ENCODE measurements at places on chromosomes 5 and 9.

DNA sequence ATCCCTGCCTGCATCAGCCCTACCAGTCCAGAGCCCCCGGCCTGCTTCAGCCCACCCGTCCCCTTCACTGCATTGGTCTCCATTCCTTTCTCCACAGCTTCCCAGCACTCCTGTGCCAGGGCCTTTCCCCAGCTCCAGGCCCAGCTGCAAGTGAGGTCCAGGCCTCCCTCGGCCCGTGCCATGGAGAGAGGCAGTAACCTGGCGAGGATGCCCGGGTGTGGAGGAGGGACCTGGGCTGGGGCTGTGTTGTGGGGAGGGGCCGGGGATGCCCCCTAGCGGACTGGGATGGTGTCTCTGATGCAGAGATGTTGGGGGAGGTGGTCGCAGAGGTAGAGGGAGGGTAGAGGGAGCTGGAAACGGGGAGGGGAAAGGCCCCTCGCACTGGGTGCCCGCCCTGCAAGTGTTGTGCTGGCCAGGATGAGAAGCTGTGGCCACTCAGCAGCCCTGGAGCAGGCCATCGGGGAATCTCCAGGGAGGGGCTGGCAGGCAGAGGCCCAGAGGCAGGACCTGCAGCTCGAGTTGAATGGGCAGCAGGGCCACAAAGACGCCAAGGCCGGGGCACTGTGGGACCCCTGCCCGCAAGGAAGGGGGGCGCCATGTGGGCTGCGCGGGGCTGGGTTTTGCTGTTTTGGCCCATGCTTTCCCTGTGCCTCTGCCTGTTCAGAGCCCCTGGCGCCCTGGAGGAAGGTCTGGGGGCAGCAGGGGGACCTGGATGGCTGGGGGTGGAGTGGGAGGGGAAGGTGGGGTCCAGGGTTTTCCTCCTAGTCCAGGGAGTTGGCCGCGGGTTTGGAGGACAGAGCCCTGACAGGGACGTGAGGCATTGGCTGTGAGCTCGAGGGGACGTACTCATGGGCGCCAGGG lies 26.0 kb upstream of the NKD2 start:
- H3K27ac ChIP-seq = no peak overlapping the region
- no peak for DNase-seq
- H3K4me3 ChIP-seq = no peak overlapping the region
- no peaks in the 10 kb centered on the region for H3K4me1 ChIP-seq
- no peaks in the 10 kb centered on the region for H3K27me3 ChIP-seq

DNA sequence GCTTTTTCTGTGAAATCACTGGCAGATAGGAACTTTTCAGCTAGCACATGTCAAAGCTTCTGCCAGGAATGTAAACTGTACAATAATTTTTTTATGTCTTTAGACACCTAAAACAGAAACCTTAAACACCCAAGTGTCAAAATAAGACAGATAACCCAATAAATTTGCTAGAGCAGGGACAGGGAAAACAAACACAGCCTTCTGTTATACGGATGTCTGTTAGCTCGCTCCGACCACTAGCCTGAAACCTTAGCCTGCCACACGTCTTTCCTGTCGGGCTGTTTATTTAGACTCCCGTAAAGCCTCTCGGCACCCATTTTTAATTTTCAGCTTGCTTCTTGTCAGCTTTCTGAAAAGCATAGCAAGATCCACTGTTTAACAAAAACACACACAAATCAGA lies 355.4 kb upstream of the SLC24A2 start:
- H3K4me1 ChIP-seq = no peaks in the 10 kb centered on the region
- no peaks in the 10 kb centered on the region for H3K36me3 ChIP-seq

GRCh38 chr5:68343421-68343826 lies 127.9 kb downstream of the PIK3R1 start:
- H3K27me3 ChIP-seq = no peaks in the 10 kb centered on the region
- H3K36me3 ChIP-seq = no peaks in the 10 kb centered on the region
- H3K4me3 ChIP-seq = no peak overlapping the region
- no peaks in the 10 kb centered on the region for H3K4me1 ChIP-seq

DNA sequence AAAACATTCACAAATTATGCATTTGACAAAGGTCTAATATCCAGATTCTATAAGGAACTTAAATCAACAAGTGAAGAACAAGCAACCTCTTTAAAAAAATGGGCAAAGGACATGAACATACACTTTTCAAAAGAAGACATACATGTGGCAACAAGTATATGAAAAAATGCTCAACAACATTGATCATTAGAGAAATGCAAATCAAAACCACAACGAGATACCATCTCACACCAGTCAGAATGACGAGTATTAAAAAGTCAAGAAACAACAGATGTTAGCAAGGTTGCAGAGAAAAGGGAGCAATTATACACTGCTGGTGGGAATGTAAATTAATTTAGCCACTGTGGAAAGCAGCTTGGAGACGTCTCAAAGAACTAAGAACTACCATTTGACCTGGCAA lies 38.9 kb upstream of the TNFSF15 start:
- H3K27ac ChIP-seq = no peak overlapping the region
- H3K4me3 ChIP-seq = no peak overlapping the region
- H3K4me1 ChIP-seq = no peaks in the 10 kb centered on the region
- no peaks in the 10 kb centered on the region for H3K27me3 ChIP-seq
- no peak for DNase-seq
- H3K36me3 ChIP-seq = no peaks in the 10 kb centered on the region

- H3K27me3 ChIP-seq = no peaks in the 10 kb centered on the region
- DNase-seq = no peak
- H3K4me1 ChIP-seq = peaks cover 5% of the 10 kb centered on the region
- no peak overlapping the region for H3K4me3 ChIP-seq
- H3K36me3 ChIP-seq = peaks cover 90% of the 10 kb centered on the region
Measured at GRCh38 chr9:131464354-131465000, 38.2 kb upstream of the POMT1 start.

GRCh38 chr5:26681861-26682260 lies 356.5 kb downstream of the CDH9 start:
- no peaks in the 10 kb centered on the region for H3K4me1 ChIP-seq
- H3K36me3 ChIP-seq = no peaks in the 10 kb centered on the region
- no peak overlapping the region for H3K27ac ChIP-seq

- H3K4me1 ChIP-seq = no peaks in the 10 kb centered on the region
- no peak overlapping the region for H3K4me3 ChIP-seq
- no peaks in the 10 kb centered on the region for H3K27me3 ChIP-seq
- H3K36me3 ChIP-seq = no peaks in the 10 kb centered on the region
Measured at GRCh38 chr9:31873722-31874121, 510.7 kb upstream of the ACO1 start.

DNA sequence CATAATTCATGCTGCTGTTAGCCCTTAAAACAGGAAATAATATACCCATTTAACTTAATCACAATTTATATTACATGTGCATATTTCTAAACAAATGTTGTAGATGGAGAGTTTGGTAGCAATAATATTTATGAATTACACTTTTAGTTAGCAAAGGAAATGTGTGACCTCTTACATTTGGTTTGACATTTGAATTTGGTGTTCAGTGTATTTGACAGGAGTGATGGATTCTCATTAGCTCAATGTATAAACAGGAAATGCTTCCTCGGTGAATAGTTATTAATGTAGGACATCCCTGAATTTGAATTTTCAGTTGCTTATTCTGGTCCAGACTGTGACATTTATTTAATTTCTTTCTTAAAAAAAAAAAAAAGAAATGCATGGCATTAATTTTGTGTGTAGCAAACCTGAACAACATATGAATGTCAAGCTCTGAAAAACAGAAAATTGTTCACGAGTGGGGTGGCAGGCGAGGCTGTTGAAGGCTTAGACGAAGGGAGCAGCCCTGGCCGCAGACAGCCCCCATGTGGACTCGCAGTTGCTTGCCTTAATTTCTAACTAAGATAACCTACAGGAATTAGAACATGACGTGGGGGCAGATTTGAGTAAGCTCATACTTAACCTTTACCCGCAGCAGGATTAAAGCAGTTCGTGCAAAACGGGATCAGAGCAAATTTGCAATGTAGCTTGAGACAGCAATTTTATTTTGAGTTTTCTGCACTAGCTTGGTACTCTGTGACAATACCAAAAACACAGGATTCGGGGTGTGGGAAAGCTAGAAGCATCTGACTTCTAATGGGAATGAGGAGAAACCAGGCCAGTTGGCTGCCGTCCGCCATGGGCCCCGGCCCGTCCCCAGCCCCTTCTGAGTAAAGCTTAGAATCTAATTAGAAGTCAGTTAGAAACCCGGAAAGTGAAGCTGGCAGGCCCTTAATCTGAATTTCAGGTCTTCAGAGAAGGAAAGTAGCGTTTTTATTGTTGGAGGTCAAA lies 134.3 kb downstream of the MACROH2A1 start:
- no peaks in the 10 kb centered on the region for H3K4me1 ChIP-seq
- no peaks in the 10 kb centered on the region for H3K36me3 ChIP-seq
- peaks cover 11% of the 10 kb centered on the region for H3K27me3 ChIP-seq
- no peak for DNase-seq
- H3K4me3 ChIP-seq = no peak overlapping the region

- no peaks in the 10 kb centered on the region for H3K36me3 ChIP-seq
- no peak for DNase-seq
- no peak overlapping the region for H3K27ac ChIP-seq
- H3K4me1 ChIP-seq = no peaks in the 10 kb centered on the region
- no peak overlapping the region for H3K4me3 ChIP-seq
Measured at GRCh38 chr9:28598408-28598807, 1025.1 kb upstream of the C9orf72 start.

GRCh38 chr5:168820874-168821273 lies 241.7 kb upstream of the PANK3 start:
- H3K27ac ChIP-seq = no peak overlapping the region
- DNase-seq = no peak
- H3K4me3 ChIP-seq = no peak overlapping the region
- no peaks in the 10 kb centered on the region for H3K27me3 ChIP-seq
- no peaks in the 10 kb centered on the region for H3K36me3 ChIP-seq

DNA sequence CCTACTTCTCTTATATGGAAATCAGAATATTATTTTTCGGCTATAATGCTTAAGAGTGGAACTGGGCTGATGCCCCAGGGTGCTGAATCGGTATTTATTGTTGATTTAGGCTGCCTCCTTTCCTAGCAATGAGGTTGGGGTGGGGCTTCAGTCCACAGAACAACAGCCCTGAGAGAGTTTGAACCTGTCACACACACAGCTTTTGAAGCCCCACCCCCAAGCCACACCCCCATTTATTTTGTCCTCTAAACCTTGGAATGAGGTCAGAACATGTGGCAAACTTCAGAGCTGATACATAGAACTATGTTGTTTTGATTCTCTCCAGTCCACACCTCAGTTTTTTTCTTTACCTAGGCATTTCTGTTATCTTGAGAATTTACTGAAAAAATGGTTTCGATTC lies 51.7 kb upstream of the CAMK4 start:
- no peaks in the 10 kb centered on the region for H3K27me3 ChIP-seq
- H3K4me1 ChIP-seq = no peaks in the 10 kb centered on the region
- H3K27ac ChIP-seq = no peak overlapping the region
- no peak overlapping the region for H3K4me3 ChIP-seq
- no peak for DNase-seq
- H3K36me3 ChIP-seq = no peaks in the 10 kb centered on the region

DNA sequence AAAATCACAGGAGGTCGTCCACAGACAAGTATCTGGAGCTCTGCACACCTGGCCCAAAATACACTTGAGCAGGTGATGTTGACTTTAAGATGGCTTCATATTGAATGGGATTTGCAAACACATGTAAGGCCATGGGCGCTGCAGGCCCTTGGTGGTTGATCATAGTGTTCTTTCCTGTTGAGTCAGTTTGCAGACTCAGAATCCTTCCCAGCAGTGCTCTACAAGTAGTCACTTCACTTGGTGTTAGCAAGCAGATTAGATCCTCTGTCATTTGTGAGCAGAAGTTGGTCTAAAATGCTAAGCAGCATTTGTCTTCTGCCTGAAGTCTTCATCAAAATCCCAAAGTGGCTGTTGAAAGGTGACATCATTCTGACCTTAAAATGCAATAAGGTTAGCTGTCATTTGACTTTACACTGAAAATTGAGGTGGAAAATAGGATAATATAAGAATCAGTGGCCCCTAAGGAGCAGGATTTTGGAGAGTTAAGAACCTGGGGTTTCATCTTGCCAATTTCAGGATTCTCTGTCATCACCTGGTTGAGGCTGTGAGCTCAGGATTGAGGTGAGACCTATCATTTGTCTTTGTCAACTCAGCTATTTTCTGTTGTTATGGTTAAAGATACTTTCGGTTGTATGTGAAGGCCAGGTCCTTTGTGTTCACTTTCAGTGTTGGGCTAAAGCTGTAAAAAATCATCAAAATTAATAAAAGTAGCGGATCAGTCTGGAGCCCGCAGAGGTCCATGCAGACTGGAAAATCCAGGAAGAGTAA lies 114.5 kb downstream of the LRRC70 start:
- no peaks in the 10 kb centered on the region for H3K4me1 ChIP-seq
- H3K27ac ChIP-seq = no peak overlapping the region
- no peak overlapping the region for H3K4me3 ChIP-seq

DNA sequence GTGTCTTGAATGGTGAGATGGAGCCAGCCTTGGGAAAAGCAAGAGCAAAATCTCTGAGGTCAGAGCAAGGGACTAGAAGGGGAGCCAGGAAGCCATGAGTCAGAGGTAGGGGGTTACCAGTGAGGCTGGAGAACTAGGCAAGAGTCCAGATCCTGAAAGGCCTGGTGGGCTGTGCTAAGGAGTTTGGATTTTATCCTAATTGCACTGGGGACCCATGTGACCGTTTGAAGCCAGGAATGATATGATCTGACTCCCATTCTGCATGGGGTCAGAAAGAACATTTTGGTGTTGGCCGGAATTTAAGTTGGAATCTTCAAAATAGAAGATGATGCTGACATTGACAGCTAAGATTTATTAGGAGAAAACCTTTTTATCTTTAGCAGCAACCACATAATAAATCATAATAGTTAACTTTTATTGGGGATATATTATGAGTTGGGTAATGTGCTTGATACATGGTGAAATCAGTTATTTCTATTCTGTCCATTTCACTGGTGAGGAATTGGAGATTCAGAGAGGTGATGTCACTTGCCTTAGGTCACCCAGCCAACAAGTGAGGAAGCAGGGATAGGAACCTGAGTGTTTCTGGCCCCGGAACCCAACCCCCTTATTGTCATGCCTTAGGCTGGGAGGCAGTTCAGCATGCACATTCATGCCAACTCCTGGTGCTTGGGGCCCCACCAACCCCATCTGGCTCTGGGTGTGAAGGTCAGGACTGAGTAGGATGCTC lies 61.5 kb upstream of the RARS1 start:
- H3K4me1 ChIP-seq = no peaks in the 10 kb centered on the region
- H3K4me3 ChIP-seq = no peak overlapping the region
- no peak overlapping the region for H3K27ac ChIP-seq
- no peak for DNase-seq
- peaks cover 7% of the 10 kb centered on the region for H3K27me3 ChIP-seq

- DNase-seq = no peak
- peaks cover 18% of the 10 kb centered on the region for H3K27me3 ChIP-seq
- H3K36me3 ChIP-seq = no peaks in the 10 kb centered on the region
- no peaks in the 10 kb centered on the region for H3K4me1 ChIP-seq
- H3K4me3 ChIP-seq = no peak overlapping the region
- no peak overlapping the region for H3K27ac ChIP-seq
Measured at GRCh38 chr9:85508616-85509015, 233.1 kb downstream of the AGTPBP1 start.

DNA sequence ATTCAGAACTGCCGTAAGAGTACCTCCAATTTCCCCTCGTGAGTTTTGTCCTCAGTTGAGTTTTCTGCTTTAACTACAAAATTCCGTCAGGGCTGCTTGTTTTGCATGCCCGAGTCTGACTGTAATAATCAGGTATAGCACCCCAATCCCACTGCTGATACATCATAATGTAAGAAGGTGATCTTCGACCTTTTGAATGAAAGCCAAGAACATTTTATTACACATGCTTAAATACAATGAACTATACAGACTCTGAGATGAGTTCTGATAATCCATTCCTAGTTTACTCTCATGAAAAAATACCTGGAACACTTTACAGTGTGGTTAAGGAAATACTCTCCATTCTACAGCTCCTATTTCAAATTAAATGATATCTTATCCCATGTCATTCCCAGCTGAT lies 49.2 kb upstream of the TSLP start:
- H3K4me3 ChIP-seq = no peak overlapping the region
- H3K27ac ChIP-seq = no peak overlapping the region
- DNase-seq = no peak
- H3K27me3 ChIP-seq = peaks cover 2% of the 10 kb centered on the region
